Lower lobe of right lung (tissue), 2 donors: ENCODE measurements at places on chromosomes 7 and 10.

DNA sequence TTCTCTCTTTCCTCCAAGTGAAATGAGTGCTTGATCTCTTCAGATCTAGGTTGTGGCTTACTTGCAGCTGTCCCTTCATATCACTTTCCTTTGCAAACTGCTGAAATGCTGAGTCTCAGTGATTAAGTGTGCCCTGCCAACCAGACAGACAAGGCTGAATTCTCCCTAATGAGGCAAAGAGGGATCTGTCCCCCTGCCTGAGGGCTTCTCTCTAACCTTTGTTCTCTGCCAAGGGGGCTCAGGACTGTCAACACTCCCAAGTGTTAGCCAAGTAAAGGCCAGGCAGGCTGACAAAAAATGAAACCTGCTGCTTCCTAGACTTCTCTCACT, at the start of gene MSS51:
MSS51 (minus strand) TSS at position 24 of the 330 bp plus-strand sequence. CDS start 5,277 bp downstream, outside the sequence.
- no peak for DNase-seq

GRCh38 chr7:8042796-8043535, 74.4 kb downstream of the GLCCI1 start:
- DNase-seq, result no peak

GRCh38 chr7:77691892-77692491, 4.3 kb upstream of the RSBN1L start:
- no peak for DNase-seq

DNA sequence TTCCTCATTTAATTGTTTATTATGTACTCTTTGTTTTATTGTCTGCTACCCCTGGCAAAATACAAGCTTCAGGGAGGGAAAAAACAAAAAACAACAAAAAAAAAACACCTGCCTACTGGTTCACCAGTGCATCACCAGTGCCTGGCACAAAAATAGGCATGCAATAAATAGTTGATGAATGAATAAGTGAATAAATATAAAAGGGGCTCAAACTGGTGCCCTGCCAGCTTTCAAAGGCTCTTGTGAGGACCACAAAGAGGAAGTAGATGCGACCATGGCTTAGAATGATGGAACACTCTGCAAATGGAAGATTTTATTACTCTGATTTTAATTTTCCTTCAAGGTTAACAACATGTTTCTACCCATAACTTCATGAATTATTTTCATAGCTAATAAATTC, 213.0 kb upstream of the INHBA start:
- no peak for DNase-seq

GRCh38 chr7:157514306-157514705, 177.5 kb downstream of the DNAJB6 start:
- DNase-seq, result no peak

DNA sequence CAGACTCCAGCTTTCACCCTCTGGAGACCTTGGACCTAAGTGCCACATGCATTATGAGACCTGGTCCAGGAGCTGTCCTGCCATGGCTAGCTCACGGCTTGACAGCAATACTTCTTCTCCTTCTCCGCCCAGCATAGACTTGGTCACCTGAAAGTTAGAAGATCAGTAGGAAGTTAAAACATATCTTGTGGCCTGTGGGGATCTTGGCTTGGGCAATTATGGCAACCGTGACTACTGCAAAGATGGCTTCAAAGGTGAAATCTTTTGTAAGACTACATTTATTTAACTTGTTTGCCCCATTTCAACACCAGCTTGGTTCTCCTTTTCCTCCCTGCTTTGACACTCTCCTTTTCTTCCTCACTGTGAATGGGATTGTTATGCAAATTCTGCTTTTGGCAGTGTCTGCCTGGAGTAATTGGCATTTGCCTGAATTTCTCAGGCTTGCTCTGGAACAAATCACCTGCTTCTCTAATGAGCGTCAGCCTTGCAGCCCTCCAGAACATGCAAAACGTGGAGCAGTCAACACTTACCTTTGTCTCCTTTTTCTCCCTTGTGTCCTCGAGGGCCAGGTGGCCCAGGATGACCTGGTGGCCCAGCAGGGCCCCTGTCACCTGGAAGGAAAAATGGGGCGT, 53.4 kb downstream of the COL17A1 start:
- DNase-seq, result no peak

DNA sequence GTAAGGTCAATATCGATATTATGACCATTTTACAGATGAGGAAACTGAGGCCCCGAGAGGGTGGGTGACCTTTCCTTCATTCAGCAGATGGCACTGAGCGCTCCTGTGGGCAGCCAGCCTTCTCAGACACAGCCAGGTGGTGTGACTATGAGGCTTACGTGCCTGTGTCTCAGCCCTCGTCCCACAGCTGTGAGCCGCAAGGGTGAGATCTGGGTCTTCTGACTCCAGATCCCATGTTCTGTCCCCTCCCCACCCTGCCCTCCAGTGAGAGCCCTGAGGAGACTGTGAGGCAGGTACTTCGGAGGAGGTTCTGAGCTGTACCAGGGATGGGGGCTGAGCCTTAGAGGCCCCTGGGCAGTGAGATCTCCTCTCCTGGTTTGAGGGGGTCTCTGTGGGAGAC, 613.8 kb upstream of the FOXK1 start:
- DNase-seq, result no peak

DNA sequence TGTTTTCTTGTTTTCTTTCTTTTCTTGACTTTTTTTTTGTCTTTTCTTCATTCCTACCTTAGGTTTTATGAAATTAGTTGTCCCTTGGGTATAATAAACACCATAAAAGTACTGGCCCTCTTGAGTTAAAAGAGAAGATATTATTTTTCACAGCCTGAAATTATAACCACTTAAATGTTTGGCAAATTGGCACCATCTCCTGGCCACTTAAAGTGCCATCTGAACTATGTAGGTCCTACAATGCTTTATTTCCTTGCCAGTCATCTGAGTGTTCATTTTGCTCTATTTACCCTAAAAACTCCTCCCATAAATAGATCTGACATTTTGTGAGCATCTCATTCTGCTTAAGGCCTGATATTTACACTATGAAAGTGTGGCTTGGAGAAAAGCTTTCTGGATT, 98.9 kb upstream of the PRKCQ start:
- DNase-seq, result no peak

DNA sequence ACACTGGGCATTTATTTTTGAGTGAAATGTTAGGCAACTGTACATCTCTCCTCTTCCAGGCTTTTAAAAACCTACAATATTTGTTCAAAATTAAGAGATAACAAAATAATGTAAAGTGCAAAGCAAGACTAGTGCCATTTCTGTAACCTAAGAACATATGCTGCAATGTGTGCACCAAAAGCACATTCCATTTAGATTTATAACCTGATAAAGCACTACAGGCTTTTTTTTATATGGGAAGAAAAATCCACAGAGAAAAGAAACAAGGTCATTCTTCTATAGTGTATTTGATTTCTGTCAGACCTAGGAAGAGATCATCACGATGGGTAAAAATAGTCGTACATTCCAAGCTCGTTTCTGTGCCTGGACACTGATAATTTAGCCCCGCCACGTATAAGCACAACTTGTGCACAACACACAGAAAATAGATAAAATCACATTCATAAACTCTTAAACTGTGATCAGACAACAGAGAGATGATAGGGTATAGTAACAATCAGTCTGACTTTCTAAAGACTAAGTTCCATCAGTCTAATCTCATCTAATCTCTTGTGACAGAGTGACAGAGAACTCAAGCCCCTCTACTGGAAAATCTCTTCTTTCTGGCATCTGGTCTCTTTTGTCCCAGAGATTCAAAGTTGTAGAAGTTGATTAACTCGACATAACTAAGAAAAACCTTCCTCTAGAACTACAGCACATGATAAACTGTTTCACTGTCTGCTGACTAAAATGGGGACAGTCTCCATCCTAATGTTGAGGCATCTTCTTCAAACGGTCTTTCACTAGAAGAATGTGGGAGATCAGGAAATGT, 6.7 kb downstream of the LAMB1 start:
- DNase-seq, result no peak

DNA sequence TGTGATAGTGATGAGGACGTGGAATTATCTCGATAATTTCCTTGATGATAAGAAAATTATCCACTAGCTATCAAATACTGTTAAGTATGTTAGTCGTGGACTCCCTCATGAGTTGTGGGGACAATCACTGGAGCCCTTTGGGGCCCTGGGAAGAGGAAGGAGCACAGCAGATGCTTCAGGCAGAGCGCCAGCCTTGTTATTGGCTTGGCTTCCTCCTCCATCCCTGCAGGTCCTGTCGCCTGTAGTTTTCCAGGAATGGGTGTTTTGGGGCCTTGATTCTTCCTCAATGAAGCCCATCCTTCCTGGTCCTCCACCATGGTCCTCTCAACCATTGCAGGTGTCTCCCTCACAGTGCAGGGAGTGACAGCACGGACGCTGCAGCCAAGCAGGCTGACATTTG, 32.5 kb upstream of the ZNF32 start:
- no peak for DNase-seq
